Central memory CD4-positive, alpha-beta T cell (primary cell): ENCODE measurements at places on chromosomes 2 and 18.
A peak's percentile ranks its signal among the peaks of the same experiment; 100 is the strongest.

GRCh38 chr2:122754561-122754960 lies 999.1 kb downstream of the TSN start:
- DNase-seq = no peak

GRCh38 chr2:241948299-241948897 lies 78.9 kb downstream of the RTP5 start:
- DNase-seq = no peak

GRCh38 chr2:40103590-40103989 lies 324.5 kb upstream of the THUMPD2 start:
- no peak for DNase-seq

- DNase-seq = no peak
Measured at GRCh38 chr18:67735506-67735905, 219.0 kb upstream of the DSEL start.

GRCh38 chr2:104860451-104860790 lies 6.5 kb downstream of the POU3F3 start:
- DNase-seq = no peak

DNA sequence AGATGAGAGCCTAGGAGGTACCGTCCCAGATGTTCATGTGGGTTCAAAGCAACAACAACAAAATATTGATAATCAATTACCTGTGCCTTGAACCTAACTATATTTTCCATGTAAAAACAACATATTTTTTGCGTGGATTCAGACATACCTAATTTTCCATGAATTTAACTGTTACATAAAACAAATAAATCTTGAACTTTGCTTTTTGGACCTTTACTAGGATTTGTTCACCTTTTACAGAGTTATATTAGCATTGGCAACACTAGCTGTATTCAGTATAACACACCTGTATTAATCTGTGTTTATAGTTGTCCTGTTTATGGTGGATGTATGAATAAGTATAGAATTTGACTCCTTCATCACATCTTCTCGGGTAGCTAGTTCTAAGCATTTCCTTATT lies 115.8 kb upstream of the STON1 start:
- no peak for DNase-seq

- DNase-seq = no peak
Measured at GRCh38 chr2:15388406-15389325, 172.5 kb downstream of the NBAS start.

GRCh38 chr2:241309684-241310117 lies 5.8 kb downstream of the HDLBP start:
- DNase-seq = peak; percentile 71

DNA sequence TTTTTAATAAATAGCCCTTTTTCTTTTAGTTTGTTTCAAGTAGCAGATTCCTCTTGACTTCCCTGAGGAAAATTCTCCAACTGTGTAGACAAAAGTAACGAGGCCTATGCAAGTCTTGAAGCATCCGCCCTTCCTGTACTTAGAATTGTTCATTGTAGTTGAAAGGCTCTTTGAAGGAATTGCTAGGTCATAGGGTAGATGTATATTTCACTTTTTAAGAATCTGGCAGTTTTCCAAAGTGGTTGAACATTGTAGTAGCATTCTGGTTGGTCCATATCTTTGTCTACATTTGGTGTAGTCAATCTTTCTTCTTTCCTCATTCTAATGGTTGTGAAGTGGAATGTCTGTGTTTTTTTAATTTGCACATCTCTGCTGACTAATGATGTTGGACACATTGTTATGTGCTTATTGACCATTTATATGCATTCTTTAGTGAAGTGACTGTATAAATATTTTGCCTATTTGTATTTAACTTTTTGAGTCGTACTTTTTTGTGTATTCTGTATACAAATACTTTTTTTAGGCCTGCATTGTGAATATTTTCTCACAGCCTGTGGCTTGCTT lies 5.6 kb upstream of the SERPINB11 start:
- DNase-seq = no peak

GRCh38 chr2:24724111-24724775 lies 68.9 kb downstream of the PTRHD1 start:
- DNase-seq = no peak

- DNase-seq = no peak
Measured at GRCh38 chr2:55073000-55073983, 23.0 kb upstream of the RTN4 start.

- no peak for DNase-seq
Measured at GRCh38 chr2:39568561-39569006, 97.1 kb upstream of the TMEM178A start.

GRCh38 chr18:48419277-48420022 lies 10.3 kb upstream of the ZBTB7C start:
- no peak for DNase-seq

DNA sequence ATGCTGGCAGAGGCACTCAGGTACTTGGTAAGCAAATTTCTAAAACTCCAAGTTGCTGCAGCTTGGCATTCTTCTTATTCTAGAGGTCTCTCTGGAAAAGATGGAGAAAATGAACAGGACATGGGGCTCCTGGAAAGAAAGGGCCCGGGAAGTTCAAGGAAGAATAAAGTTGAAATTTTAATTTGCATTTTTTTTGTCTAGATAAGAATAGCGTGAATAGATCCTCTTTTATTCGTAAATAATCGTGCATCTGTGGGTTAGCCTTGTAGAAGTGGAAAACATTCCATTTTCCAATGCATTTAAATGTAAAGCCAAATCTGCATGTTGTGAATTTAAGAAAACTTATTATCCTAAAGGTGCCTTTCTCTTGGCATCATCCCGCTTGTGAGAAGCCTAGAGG lies 61.0 kb downstream of the TNFRSF11A start:
- no peak for DNase-seq

GRCh38 chr2:63886445-63886844 lies 44.7 kb downstream of the UGP2 start:
- DNase-seq = no peak

DNA sequence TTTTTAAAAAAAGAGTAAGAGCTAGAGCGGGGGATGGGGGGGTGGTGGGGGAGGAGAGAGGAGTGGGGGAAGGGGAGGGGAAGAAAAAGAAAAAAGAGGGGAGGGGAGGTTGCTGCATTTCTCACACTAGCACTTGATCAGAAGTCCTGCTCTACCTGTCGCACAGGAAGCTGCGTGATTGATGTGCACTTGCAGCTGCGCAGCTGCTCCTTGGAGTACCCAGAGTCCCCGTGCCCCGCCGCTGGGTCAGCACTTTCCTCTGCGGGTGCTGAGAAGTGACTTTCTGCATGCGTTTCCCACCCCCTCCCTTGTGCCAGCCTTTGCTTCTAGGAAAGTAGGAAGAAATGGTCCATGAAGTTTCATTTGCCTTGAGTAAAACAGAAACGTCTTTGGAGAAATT lies 297.3 kb downstream of the ETAA1 start:
- DNase-seq = no peak

DNA sequence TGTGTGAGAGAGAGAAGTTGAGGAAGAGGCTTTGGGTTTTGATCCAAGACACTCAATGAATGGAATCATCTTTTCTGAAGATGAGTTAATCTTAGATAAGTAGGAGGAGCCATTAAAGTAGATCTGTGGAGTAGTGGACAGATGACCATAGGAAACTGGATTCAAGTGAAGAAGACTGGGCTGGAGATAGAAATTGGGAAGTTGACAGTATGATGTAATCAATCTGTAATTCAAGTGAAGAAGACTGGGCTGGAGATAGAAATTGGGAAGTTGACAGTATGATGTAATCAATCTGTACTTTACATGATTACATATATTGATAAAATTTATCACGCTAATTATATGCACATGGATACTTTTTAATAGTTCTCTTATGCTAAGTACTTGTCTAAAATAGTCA lies 92.8 kb downstream of the PHLPP1 start:
- DNase-seq = no peak

GRCh38 chr2:9146646-9147045 lies 60.0 kb upstream of the ASAP2 start:
- no peak for DNase-seq

- no peak for DNase-seq
Measured at GRCh38 chr2:38074764-38075506, 1.0 kb downstream of the CYP1B1 start.

- no peak for DNase-seq
Measured at GRCh38 chr2:61450144-61450543, 20.7 kb downstream of the USP34 start.
